ENCODE measurements at places on chromosomes 11 and 22.
A peak's percentile ranks its signal among the peaks of the same experiment; 100 is the strongest.

GRCh38 chr11:43987384-43988039, 45.1 kb downstream of the C11orf96 start:
- no peak for DNase-seq

- no peak for DNase-seq
Measured at GRCh38 chr22:38485783-38486182, 17.9 kb downstream of the KDELR3 start.

GRCh38 chr22:20591660-20592310, 84.4 kb downstream of the MED15 start:
- DNase-seq = peak; percentile 46

DNA sequence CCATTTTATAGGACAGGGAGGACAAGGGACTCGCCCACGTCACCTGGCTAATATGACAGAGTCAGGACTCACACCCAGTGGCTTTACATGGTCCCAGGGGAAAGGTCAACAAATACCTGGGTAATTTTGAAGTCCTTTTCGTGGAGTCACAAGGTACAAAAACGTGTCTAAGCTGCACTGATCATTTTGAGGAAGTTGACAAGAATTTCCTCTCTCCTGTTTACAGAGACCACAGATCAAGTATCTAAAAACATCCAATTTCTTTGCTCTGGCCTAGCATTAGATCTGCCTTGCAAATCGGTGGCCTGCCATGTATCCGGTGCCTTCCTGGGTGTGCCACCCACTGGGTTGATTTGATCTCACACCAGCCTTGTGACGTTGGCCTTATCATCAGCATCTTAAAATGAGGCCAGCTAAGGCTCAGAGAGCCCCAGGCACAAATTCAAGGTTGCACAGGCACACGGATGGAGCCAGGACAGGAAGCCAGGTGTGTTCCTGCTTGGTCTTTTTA, 17.6 kb downstream of the GDPD5 start:
- DNase-seq = no peak

GRCh38 chr11:18347471-18348125, 25.2 kb downstream of the GTF2H1 start:
- DNase-seq = no peak

DNA sequence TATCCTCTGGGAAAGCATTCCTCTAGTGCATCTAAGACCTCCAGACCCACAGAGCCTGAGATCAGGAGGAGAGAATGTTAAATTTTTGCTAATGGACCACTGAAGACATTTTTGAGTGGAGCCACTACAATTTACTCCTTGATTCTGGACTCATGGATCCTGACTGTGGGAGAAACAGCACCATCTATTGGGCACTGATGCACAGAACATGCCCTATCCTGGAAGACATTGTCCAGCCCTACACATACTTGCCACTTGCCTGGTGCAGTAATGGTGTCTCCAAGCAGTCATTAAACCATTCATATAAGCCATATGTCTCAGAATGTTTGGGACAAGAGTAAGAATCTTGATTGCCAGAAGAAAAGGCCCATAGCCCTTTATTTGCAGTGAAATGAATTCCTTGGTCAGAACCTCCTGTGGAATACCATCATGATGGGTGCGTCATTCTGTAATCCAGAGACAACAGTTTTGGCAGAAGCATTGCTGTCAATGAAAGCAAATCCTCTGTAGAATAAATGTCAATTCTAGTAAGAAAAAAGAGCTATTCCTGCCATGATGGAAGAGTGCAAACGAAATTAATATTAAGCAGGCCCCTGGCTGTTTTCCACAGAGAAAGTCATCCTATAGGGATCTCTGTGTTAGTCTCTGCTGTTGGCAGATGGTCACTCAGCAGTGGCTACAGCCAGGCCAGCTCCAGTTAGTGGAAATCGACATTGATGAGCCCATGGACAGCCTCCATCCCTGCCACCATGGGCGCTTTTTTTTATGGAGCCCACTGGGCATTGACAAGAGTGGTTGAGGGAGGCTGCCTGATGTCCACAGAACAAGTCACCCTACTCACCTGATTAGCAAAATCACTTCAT, 43.5 kb downstream of the GGTLC2 start:
- no peak for DNase-seq

DNA sequence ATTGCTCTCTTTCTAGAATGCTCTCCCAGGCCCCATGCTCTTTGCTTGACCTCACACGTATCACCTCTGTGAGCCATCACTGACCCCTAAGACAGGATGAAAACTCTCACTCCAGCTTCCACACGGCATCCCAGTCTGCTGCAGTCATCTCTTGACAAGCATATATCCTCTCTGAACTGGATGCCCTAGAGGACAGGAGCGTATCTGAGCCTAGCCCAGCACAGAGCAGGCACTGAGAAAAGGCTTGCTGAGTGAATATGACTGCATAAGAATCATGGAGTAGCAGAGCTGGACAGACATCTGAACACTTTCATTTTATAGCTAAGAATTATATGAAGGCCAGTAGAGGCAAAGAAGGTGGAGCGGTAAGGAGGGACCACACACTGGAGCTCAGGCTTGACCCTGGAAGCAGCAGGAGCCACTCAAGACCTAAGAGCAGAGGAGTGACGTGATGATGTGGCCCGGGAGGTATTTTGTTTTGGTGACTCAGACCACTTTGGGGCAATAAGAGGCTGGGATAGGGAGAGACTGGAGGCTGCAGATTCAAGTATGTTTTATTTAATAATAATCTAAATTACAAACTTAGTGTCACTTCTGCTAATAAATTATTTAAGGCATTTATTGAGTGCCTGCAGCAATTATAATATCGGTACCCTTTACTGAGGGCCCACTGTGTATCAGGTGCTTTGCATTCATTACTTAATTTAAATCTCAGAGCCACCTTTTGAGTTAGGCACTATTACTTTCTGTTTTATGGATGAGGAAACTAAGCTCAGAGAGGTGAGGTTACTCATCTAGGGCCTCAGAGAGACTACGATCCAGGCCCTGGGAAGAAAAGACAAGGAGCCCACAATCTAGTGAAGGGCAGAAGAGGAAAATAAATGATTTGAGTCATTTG, 42.6 kb downstream of the MAP6 start:
- DNase-seq = no peak

DNA sequence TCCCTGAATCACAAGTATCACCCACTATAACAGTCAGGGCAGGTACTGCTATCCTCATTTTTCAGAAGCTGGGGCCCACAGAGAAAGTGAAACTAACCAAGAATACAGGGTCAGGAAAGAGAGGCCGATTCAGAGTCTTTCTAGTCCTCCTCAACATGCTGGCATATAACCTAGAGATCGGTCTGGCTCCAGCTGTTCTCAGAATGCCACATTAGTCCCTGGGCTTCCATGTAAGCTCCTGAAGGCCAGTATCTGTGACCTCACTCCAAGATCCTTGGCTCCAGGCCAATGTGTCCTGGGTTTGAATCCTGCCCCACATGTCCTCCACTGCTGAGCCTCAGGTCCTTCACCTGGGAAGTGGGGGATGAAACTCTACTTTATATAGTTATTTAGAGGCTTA, 50.4 kb downstream of the TENM4 start:
- DNase-seq = no peak

DNA sequence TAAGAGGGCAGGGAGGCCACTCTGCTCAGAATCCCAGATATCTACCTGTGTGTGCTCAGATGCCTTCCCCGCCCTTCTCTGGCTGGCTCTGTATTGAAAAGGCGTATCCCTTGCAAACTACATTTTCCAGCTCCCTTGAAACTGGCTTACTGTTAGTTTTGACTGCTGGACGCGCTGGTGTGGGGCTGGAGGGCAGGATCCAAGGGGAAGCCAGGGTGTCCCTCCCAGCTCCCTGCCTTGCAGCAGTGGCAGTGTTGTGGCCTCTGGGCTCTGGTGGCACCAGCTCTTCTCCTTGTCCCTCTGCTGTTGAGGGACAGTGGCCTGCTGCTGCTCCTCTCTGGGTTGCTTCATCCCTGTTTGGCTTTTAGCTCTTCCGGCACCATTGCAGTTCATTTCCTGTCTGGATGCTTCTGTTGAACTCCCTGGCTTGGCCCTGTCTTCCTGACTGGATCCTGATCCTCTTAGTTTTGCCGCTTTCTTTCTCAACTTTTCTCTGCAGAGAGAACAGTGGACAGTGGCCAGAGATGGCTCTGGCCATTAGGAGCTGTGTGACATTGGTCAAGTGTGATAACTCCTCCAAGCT, 107.1 kb upstream of the PARVA start:
- no peak for DNase-seq

DNA sequence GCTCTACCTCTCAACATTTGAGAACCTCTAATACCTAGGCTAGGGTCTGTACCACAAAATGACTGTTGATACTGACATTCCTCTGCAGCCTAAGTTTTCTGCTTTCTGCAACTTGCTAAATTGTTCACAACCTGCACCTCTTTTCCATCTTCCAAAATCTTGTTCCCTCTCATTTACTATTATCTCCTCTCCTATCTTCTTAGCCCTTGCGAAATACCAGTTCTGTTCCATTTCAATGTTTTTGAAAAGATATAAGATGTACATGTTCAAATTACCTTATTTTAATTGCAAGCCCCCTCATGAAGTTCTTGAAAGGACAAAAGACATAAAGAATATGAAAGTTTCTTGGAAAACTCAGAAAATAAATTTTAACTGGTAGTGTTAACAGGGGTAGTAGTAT, 72.3 kb downstream of the FAM168A start:
- no peak for DNase-seq

- no peak for DNase-seq
Measured at GRCh38 chr11:2477936-2478335, 33.1 kb downstream of the KCNQ1 start.

DNA sequence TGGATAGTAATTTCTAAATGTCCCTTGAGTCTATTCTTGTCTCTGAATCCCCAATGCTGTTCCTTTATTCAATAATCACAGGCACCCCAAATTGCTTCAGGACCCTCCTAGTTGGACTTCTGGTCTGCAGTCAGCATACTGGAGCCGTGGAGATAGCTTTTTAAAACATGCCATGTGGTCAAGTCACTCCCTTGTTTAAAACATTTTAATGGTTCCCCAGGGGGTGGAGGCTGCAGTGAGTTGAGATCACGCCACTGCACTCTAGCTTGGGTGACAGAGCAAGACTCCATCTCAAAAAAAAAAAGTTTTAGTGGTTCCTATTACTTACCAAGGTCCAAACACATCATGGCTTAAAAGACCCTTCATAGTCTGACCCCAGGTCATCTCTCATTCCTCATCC, 220.3 kb downstream of the ADAMTS15 start:
- no peak for DNase-seq

GRCh38 chr11:60719391-60719790, 5.1 kb upstream of the MS4A18 start:
- no peak for DNase-seq

GRCh38 chr11:27453701-27454100, 18.9 kb downstream of the LGR4 start:
- DNase-seq = no peak

GRCh38 chr22:44187652-44188230, 7.0 kb downstream of the PARVG start:
- no peak for DNase-seq

DNA sequence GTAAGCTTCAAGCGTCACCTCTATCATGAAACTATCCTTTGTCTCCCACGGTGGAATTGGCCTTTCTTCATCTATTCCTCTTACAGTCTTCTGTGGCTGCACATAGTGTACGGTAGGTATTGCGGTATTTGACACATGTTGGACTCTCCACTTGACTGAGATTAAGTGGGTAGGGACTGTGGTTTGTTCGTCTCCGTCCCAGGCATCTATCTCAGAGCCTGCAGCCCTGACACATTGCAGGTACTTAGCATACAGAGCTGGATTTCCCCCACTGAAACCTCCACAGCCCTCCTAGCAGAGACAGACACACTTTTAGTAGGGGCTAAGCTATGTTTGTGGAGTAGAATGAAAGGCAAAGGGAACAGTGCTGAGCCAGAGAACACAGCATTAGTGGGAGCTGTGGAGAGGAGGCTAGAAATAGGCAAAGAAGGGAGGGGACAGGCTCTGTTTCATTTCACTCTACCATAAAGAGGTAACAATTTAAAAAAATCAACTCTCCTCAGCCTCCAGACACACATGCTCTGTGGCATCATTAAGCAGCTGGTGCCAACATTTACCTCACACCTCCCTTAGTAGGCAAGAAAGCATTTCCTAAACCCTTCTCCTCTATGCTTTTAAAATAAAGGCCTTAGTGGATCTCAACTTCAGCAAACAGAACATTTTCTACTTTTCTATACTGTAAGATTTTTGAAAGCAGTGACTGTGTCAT, 277.5 kb downstream of the KIRREL3 start:
- DNase-seq = no peak

DNA sequence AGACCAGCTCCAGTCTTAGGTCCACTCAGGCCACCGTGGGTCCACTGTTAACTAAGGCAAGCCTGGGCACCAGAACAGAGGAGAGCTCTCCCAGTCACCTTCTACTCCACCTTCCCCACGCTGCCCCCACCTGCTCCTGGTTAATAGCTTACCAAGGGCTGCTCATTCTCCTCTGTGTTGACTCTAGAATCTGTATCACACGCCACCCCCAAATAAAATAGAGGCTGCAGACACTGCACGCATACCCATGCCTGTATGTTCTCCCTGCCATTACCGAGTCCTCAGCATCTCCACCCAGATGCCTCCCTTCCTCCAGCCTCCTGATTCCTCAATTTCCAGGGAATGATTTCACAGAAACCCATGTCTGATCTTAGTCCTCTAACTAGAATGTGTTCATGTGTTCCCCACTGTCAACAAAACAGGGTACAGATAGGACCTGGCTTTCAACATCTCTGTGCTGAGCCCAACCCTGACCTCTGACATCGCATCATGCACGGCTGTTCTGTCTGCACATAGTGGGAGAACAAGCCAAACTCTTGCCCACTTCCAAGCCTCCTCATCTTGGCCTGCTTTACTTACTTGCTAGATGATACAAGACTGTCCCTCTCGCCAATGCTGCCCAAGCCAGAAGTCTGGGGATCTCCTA, 49.8 kb downstream of the SMCO4 start:
- no peak for DNase-seq

DNA sequence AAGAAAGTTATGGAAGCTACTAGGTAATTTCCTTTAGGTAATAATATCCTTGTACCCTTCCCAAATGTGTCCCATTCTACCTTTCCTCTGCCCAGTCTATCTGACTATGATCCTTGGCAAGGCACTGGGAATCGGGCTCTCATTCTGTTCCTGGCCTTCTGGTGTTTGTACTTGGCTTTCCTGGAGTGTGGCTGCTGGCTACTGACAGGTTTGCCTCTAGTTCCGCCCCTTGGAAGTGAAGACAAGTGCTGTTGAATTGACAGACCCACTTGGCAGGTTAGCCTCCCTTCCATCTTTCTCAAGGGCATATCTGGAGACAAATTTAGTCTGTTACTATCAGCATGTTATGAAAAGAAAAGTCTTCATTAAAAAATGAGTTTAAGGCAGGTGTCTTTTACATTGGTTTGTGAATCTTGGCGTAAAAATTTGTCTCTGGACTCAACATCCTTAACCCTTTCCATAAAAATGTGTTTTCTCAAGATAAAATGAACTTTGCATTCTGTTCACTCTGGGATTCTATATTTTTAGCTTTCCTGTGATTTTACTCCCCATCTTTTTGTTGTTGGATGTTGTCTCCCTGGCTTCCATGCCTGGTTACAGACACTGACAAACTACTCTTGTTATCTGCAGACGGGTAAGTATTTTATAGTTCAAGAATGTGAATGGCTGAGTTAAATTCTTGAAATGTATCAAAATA, 287.4 kb upstream of the PDGFD start:
- DNase-seq = no peak

Measured in NCI-H1436 (cell line).